ENCODE measurements at places on chromosomes 4 and X. TPM values are rescaled to one million over a fixed set of nuclear protein-coding genes. Genes with fewer than 3 reads are reported as not detected.

GRCh38 chr4:30005995-30006394 is 714.2 kb upstream of the PCDH7 start:
- DNase-seq: no peak

DNA sequence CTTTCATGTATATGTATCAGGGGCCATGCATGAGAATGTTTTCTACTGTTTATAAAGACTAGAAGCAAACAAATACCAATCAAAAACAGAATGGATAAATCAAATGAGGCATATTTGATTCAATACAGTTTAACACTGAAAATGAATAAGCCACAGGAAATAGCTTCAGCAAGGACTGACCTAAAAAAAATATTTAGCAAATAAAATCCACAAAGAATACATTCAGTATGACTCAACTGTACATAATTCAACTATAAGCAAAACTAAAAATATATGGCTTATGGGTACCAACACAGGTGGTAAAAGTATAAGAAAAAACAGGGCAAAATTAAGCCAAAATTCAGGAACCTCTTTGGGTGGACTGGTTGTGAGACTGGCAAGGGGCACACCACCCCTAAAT is 112.9 kb downstream of the KCNIP4 start:
- no peak for DNase-seq

DNA sequence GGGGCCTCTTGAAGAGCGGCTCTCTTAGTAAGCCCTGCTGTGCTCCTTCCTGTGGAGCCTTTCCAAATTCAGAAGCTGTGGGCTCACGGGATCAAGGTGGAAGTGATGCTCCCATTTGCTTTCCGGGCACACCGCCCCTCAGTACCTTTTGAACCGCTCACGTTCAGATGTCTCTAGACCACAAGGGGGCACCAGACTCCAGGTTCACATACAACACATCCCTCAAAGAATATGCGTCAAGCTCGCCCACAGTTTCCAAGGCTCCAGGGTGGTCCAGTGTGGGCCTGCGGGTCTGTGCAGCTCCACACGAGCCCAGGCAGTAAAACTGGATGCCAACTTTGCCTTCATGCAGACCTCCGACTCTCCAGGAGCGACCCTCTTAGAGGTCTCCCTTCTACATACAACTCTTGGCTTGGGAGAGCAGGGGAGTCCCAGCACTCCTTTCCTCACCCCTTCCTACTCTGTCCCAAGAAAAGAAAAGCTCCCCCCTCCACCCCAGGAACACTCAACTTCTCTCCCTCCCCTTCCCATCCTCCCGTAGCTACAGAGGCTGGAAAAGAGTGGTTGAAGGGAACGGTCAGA is 11.0 kb downstream of the SUPT20HL1 start:
- DNase-seq: peak; percentile 45

DNA sequence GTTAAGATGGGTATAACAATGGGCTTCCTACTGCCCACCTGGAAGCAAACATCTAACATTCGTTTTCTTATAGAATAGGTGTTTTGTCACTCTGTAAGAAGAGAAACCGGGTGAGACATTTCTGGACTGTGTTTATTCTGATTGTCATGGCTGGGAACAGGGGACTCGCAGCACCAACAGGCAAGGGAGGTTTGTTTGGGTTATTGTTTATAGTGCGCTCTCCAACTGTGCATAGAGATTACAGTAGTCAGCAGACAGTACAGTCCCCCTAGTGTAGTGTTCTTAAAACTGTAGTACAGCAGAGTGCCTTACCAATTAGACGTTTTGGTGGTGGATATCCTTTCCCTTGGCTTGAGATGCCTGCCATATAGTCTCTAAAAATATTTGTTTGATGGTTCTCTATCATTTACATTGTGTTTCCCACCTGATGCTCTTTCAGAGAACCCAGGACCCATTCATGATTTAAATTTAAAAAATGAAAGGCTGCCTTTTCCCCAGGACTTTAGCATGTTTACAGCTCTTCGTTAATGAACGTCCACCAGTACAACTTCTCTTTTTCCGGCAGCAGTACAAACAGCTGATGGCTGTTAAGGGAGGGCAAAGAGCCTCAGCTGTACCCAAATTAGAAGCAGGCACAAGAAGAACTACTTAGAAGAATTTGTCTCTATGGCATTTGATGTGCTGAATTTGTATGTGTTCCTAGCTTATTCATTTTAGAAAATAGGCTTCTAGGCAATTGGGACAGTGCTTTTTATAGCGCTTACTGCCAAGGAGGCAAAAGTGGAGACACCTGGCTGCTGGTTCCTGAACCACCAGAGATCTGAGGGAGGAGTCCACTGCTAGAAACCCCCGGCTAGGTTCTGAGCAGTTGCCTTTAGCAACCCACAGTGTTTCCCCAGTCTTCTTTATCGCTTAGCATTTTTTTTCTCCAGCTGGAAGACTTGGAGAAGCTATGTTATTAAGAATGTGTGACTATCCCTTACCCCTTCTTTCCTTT is 1.0 kb upstream of the RNF150 start:
- no peak for DNase-seq

DNA sequence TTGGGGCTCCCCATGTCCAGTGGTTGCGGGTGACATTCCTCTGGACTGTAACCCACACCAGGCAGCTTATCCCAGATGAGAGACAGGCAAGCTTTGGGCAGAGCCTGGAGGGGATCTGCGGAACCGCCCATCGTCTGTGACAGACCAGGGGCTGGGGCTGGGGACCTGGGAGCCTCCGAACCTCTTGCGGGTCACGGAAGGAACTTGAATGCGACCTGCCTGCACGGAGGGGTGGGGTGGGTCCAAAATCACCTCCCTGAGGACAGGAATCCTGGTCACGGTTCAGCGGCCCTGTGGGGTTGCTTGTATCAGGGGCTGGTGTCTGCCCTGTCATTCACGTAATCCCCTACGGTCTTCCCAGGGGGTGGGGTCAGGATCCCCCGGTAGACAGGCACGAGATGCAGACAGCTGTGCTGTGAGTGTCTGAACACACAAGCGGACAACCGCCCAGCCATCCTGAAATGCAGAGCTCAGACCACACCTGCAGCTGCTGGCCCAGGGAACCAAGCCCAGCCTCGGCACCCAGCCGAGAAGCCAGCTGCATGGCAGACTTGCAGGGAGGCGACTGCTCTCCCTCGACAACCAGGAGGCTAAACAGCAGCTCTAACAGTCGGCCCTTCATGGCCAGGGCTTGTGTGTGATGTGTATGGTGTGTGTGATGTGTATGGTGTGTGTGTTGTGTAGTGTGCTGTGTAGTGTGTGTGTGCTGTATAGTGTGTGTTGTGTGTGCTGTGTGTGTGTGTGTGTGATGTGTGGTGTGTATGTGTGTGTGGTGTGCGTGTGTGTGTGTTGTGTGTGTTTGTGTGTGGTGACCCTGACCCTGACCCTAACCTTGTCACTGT is 105.9 kb upstream of the ADRA2C start:
- no peak for DNase-seq

DNA sequence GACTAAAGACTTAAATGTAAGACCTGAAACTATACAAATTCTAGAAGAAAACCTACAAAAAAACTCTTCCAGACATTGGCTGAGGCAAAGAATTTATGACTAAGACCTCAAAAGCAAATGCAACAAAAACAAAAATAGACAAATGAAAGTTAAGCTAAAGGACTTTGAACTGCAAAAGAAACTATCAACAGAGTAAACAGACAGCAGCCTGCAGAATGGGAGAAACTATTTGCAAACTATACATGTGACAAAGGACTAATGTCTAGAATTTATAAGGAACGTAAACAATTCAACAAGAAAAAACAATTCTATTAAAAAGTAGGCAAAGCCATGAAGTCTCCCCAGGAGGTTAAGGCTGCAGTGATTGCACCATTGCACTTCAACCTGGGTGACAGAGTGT is 9.1 kb downstream of the FAM47E start:
- no peak for DNase-seq

GRCh38 chrX:115988825-115989224 is 181.7 kb upstream of the AGTR2 start:
- DNase-seq: no peak

DNA sequence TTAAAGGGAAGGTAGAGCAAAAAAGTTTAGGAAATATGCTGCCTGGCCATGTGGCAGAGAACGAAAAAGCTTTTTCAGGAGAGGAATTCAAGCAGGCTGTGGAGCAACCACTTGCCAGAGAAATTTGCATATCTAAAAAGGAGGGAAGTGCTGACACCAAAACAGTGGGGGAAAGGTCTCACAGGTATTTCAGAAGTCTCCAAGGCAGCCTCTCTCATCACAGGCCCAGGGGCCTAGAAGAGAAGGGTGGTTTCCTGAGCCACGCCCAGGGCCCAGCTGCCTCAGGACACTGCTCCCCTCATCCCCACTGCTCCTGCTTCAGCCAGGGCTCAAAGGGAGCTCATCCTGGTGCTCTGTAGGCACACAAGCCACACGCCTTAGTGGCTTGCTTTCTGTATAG is 29.9 kb upstream of the STS start:
- no peak for DNase-seq

- no peak for DNase-seq
Measured at GRCh38 chr4:7819446-7819845, 120.2 kb downstream of the AFAP1 start.

- no peak for DNase-seq
Measured at GRCh38 chr4:3420606-3420955, 21.2 kb upstream of the HGFAC start.

- no peak for DNase-seq
Measured at GRCh38 chr4:37689353-37690095, 3.3 kb upstream of the RELL1 start.

GRCh38 chrX:69186651-69187050 is 21.4 kb upstream of the PJA1 start:
- DNase-seq: no peak

DNA sequence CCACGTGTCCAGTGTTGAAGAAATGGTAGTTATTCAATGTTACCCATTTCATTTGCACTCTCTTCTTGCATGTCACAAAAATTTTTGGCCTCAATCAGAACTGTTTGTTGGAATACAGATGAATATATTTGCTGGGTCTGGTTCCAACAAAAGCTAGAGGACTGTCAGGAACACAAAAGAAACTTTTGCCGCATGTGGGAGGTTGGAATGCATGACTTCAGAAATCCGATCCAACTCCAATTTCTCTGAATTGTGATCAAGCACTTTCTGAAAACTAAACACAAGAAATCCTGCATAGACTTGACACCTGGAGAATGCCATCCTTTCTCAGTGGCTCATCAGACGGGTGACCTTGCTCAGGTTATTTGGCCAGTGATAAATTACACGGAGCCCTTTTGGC is 15.4 kb downstream of the SETD7 start:
- DNase-seq: no peak

DNA sequence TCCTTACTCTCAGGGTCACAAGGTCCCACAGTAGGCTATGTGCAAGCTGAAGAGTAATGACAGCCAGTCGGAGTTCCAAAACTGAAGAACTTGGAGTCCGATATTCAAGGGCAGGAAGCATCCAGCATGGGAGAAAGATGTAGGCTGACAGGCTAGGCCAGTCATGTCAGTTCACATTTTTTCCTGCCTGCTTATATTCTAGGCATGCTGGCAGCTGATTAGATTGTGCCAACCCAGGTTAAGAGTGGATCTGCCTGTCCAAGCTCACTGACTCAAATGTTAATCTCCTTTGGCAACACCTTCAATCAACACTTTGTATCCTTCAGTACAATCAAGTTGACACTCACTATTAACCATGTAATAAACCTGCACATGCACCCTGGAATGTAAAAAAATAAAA is 960.9 kb upstream of the HS3ST1 start:
- DNase-seq: no peak

- no peak for DNase-seq
Measured at GRCh38 chr4:76610751-76611547, 175.9 kb downstream of the SHROOM3 start.

- DNase-seq: no peak
Measured at GRCh38 chrX:147376601-147377422, 534.9 kb upstream of the FMR1 start.

DNA sequence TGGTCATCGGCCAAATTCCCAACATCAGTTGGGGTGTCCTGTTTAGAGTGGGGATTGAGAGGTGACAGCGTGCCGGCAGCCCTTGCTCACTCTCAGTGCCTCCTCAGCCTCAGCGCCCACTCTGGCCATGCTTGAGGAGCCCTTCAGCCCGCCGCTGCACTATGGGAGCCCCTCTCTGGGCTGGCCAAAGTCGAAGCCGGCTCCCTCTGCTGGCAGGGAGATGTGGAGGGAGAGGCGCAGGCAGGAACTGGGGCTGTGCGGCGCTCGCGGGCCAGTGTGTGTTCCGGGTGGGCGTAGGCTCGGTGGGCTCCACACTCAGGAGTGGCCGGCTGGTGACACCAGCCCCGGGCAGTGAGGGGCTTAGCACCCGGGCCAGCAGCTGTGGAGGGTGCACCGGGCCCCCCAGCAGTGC is 7.1 kb upstream of the CENPU start:
- no peak for DNase-seq

- DNase-seq: no peak
Measured at GRCh38 chr4:25302626-25303025, 9.9 kb upstream of the ZCCHC4 start.

GRCh38 chrX:154660541-154660940 is 7.2 kb upstream of the CTAG2 start:
- no peak for DNase-seq

DNA sequence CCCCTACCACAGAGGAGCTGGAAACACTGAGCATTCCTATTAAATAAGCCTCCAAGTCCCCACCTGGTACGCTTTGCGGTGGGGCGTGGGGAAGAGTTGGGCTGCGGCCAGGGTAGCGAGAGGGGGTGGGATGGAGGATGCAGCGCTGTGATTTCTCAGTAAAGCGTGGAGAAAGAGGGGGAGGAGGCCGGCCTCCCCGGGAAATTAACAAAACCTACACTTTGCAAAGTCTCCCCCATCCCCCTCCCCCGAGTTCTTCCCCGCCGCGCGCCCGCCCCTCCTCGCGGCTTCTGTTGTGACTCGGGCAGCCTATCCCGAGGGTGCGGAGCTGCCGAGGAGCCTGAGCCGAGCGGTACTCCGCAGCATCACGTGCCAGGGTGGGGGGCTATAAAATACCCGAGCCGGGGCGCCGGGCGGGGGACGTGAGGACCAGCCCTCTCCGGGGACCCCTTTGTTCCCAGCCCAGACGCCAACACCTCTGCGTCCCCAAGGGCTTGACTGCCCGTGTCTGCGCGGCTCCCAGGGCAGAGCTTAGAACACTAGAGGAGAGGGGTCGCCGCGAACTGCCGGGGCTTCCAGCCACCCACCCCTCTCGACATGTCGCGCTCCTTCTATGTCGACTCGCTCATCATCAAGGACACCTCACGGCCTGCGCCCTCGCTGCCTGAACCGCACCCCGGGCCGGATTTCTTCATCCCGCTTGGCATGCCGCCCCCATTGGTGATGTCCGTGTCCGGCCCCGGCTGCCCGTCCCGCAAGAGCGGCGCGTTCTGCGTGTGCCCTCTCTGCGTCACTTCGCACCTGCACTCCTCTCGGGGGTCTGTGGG is at the start of gene GSX2:
GSX2 (plus strand) TSS at position 416 of the 827 bp plus-strand sequence; CDS start at position 598, 182 bp downstream.
- DNase-seq: no peak

ATOH1 gene
- not detected for total RNA-seq

PLK4 gene
- total RNA-seq: 21.3 TPM

CT45A2 gene
- total RNA-seq: not detected

RHOXF2B gene
- total RNA-seq: not detected

GPR34 gene
- 0.17 TPM for total RNA-seq

NPY1R gene
- total RNA-seq: not detected

HEPH gene
- not detected for total RNA-seq

MAGEE2 gene
- not detected for total RNA-seq

BLOC1S4 gene
- 18.4 TPM for total RNA-seq

SNCA gene
- 99.1 TPM for total RNA-seq

PLXNB3 gene
- total RNA-seq: 4.9 TPM

FAM9B gene
- total RNA-seq: not detected

ARHGAP36 gene
- not detected for total RNA-seq

AVPR2 gene
- not detected for total RNA-seq

P2RY4 gene
- total RNA-seq: not detected

FRG2 gene
- total RNA-seq: not detected

GAGE12H gene
- not detected for total RNA-seq

DGAT2L6 gene
- total RNA-seq: not detected

ZMAT1 gene
- 2.3 TPM for total RNA-seq

Measured in NCI-H460 (cell line).